ENCODE measurements at places on chromosomes 3 and 15.

DNA sequence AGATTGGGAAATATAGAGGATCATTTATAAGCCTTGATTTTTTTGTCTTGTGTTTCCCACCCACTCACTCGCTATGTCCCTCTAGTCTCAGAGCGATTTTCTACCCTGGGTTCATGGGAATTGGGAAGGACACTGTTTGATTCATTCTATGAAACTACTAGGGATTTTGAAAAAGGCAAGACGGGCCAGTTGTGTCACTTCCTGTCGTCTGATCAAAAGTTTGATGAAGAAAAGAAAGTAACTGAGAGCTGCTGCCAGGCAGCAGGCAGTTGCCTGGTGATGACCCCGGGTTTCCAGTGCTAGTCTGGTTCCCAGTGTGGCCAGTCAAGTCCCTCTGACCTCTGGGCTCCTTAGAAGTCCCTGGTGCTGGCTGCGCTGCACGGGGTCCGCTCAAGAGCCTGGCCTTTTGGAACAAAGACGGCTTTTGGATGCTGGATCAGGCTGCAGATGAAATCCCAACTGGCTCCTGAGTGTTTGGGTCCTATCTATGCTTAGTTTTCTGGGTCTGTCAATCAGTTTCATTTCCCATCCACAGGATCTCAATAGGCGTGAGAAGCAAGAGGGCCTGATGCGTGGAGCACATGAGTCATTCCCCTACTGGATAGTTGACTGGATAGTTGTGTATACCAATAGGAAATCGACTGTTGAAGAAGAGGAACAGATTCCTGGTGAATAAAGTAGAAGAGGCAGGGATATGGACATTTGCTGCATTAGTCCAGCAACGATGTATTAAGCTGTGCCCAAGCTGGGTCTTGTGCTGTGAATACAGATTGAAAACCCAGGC is 89.7 kb downstream of the EEFSEC start:
- DNase-seq: no peak

GRCh38 chr3:190012784-190013183 is 107.9 kb downstream of the P3H2 start:
- DNase-seq: no peak

DNA sequence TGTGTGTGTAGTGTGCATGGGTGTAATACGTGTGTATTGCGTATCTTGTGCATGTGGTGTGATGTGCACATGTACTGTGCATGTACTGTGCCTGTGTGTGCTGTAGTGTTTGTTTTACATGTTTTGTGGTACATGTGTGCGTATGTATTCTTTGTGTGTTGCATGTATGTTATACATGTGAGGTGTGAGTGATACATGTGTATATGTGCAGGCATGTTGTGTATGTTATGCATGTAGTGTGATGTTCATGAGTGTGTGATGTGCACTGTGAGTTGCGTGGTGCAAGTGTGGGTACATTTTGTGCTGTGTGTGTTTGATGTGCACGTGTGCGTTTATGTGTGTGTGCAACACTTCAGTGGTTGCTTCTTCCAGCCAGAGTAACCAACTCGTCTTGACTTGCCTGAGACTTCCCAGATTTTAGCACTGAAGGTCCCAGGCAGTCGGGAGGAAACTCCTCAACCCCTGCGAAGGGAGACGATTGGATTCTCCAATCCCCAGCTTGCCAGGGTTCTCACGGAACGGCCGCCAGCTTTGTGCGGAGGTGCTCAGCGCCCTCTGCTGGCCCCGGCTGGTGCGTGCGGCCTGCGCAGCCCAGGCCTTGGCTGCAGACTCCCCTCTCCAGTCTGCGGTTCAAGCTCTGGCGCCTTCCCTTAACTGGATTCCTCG is 3.6 kb downstream of the GALNT15 start:
- peak; percentile 75 for DNase-seq

GRCh38 chr15:35991386-35991785 is 445.4 kb upstream of the DPH6 start:
- DNase-seq: no peak

DNA sequence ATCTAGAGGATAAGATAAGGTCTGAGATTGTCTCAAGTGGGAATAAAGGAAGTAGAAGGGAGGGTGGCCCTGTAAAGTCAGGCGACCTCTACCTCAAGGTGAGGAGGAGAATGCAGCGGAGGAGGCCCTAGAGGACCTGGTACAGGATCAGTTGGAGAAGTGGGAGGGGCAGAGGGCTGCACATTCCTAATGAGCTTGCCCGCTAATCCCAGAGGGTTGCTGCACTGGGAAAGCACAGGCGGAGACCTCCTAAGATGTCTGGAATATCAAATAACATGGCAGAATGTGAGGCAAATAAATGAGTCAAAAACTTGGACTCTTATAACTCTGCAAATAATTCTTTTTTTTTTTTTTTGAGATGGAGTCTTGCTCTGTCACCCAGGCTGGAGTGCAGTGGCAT is 30.2 kb upstream of the VPS8 start:
- no peak for DNase-seq

GRCh38 chr15:90677807-90678790 is 39.0 kb upstream of the BLM start:
- no peak for DNase-seq

- no peak for DNase-seq
These were observed 9.3 kb downstream of the STRA6 start for GRCh38 chr15:74193299-74193718.

DNA sequence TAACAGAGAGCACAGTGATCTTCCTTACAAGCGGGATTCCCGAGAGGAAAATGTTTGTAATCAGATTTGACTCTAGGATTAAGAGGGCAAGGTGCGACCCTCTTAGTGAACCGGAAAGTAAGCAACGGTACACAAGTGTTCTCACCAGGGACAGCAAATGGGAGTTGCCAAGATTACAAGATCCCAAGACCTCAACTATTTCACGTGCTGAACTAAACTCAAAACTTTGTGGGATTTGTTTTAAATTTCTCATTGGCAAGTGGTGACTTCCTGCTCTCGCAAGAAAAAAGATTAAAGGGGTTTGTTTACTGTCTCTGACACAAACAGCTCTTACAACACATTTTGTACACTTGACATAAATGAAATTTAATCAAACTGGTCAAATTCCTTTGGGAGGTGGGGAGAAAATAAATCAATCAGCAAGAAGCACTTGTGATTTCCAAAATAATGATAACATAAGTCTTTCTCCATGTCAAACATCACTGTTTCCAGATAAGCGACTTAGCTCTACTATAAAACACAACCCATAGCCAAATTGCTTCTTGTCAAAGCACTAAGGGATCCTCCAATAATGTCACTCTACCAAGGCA is 2.2 kb upstream of the PGPEP1L start:
- no peak for DNase-seq

- no peak for DNase-seq
These were observed 235.8 kb downstream of the RAP2B start for GRCh38 chr3:153397794-153398193.

GRCh38 chr3:194130807-194131589 is 5.0 kb upstream of the HES1 start:
- DNase-seq: peak; percentile 65

GRCh38 chr3:190077395-190078045 is 43.2 kb downstream of the P3H2 start:
- DNase-seq: no peak

DNA sequence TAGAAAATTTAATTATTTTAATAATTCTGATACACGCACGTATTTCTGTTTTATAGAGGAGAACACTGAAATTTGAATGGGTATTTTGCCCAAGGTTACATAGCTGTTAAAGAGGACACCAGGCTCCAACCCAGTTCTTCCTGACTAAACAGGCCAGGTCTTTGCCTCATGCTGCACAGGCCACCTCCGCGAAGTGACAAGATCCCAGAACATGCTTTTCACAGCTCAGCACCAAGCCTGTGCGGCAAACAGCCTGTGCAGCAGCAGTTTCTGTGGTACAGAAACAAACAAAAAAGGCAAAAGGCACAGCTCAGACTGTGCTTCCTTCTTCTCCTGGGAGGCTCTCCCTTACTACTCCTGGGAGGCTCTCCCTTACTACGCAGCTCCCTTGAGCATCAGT is 6.5 kb downstream of the FOXL2 start:
- DNase-seq: no peak

GRCh38 chr3:29176501-29176900 is 104.4 kb upstream of the RBMS3 start:
- DNase-seq: no peak

GRCh38 chr15:67133026-67133425 is 67.6 kb downstream of the SMAD3 start:
- DNase-seq: no peak

GRCh38 chr3:158802409-158803268 is 785 bp downstream of the MFSD1 start:
- DNase-seq: peak; percentile 2

DNA sequence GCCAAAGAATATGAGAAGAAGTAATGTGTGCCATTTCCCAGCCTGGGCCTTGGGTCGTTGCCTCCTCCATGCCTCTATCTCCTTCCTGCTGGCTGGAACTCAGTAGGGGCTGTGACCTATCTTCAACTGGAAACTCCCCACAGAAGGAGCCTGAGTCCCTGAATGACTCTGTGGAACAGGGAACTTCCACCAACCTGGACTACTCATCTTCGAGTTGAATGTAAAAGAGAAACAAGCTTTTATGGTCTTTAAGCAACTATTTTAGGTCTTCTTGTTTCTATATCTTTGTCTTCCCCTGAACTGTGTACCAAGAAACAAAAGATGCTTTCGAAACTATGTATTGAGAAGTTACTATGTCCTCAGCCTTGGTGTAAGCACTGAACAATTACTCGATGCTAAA is 355.3 kb upstream of the NR2F2 start:
- no peak for DNase-seq

DNA sequence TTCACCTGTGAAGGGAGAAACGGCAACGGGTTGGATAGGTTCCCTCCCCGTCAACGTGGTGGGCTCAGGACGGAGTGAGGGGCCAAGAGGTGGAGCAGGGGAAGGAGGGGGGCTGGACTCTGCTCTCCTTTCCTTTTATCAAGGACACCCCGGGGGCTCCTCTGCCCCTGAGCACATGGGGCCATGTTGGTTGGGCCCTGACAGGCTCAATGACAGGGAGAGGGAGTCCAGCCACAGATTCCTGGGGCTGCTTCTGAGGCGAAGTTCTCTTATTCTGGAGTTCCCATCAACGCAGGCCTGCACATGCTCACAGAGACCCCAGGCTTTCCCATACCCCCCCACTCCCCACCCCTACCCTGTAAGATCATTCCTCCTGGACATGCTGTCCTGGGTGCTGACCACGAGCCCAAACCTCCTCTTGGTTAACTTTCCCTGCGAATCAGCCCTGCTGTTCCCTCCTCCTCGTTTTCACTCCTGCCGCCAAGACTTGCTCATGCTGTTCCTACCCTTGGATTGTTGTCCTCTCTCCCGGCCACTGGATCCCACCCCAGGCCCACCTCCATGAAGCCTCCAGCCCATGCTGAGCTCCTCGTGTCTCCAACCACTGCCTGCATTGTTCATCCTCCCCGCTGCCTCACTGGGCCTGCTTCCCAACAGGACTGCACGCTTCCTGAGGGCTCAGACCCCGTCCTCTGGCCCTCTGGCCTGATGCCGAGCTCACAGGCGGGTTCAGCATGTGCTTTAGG is 61.2 kb downstream of the SENP2 start:
- DNase-seq: no peak

DNA sequence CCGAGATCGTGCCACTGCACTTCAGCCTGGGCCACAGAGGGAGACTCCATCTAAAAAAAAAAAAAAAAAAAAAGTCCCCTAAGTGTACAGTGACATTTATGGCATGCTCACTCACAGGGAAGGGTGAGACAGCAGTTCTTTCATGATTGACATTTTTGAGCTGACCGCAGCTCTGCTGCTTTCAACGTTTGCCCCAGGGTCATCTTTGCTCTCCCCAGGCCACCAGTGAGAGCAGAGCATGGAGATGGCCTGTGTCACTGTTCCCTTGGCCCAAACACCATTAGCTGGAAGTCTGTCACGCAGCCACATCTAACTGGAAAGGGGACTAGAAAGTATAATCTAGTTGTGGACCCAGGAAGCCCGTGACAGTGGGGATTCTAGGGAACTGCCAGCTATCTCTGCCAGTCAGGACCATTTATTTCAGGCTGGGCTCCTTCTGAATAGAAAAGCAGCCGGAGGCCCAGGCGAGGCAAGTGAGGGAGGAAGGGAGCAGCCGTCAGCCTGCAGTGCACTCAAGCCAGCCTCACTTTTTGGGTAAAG is 193.4 kb upstream of the HES1 start:
- no peak for DNase-seq

DNA sequence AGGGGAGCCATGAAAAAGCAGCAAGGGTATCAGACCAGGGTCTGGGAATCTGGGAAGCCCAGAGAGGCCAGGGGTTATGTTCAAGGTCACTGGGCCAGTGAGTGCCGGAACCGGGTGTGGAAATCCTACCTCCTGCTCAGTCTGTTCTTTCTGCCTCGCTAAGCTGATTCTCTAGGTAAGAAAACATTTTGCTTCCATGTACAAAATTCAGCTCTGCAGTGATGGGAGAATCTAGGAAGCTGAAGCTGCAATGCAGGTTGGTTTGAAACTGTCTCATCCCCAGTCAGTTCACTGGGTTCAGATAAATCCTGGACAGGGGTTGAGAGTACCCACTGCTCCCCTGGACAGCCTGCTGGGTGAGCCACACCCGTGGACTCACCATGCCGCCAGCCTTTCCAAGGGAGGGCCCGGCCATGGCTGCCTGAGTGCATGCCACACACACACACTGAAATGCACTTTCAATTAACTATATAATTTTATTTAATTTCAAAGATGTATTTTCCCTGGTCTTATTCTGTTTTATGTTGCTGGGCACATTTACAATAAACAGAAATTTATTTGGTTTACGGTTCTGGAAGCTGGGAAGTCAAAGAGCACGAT is 108.4 kb downstream of the CORO2B start:
- DNase-seq: no peak

- DNase-seq: no peak
These were observed 111.8 kb upstream of the ADAMTS9 start for GRCh38 chr3:64799606-64800005.

DNA sequence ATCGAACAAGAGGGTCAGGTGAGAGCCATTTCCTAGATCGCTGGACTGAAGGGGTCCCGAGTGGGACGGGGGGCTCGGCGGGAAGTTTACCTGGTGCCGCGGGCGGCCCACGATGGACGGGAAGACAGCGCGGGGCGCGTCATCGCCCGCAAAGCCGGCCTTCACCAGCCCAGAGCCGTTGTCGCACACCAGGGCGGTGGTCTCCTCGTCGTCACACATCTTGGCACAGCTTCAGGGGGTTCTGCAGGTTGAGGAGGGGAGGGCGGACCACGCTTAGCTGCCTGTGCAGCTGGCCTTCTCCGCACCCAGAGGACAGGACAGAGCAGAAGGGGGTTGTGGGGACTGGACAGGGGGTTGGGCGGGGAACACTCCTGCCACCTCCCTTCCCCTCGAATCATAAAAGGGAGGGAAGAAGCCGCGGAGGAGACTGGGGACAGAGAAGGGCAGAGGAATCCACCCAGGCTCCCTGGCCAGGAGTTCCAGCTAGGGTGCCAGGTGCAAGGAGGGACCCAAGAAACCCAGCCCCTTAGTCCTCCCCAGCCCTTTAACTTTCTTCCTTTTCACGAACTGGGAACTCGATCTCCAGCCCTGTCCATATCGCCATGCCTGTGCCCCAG is 651 bp downstream of the ACTC1 start:
- DNase-seq: no peak

GRCh38 chr15:99454107-99454809 is 111.5 kb upstream of the MEF2A start:
- no peak for DNase-seq
